Activated effector memory CD4-positive, alpha-beta T cell treated with Interleukin-2 at 50 U/mL for 16 hours (primary cell): ENCODE measurements at places on chromosomes 1 and 21.

GRCh38 chr1:34113887-34114286 is 51.1 kb downstream of the CSMD2 start:
- no peak for DNase-seq

DNA sequence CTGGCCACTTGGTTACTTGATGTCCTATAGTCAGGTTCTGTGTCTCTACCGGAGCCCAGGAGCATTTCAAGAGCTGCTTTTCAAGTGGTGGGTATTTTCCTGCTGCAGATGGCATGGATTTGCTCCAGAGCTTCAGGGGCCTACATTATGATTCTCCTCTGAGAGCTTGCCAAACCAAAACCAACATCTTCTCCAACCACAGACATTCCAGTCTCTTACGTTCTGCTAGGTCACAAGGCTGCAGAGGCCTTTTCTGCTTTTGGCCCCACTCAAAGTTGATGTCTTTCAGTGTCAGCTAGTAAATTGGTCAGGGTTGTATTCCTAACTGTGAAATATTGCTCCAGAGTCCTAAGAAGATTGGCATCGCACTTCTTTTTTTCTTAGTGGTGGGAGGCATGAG is 14.7 kb upstream of the AQP10 start:
- no peak for DNase-seq

DNA sequence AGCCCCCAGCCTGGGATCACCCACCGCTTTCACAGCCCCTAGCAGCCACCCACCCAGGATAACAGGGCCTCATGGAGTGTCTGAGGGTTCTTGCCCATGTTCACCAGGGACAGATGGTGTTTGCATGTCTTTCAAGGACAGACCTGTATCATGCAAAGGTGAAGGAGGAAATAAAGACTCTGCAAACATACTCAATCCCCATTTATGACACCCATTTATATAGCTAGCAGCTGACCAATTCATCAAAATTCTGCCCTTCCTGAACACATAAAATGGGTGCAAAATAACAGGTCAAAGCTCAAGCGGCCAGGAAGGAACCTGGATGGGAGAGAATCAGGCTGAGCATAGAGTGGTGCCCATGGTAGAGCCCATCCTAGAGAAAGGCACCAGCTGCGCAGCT is 32.8 kb upstream of the LYPD8 start:
- DNase-seq: no peak

DNA sequence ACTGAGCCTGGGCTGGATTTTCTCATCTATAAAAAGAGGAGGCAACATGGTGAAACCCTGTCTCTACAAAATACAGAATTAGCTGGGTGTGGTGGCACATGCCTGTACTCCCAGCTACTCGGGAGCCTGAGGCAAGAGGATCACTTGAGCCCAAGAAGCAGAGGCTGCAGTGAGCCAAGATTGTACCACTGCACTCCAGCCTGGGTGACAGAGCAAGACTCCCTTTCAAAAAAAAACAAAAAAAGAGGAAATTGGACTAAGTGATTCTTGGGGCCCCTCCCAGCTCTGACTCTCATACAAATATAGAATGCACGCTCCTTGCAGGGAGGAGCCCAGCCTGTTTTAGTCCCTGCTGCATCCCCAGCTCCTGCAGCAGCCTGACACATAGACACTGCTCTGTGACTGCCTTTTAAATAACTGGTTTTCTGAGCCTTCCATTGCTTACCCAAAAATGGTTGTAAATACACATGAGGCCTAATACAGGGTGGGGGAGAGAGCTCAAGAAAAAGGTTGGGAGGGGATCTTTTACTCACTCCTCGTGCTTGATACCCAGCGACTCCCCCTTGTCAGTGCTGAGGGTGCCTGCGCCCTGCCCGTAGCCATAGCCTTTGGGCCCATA is 17.2 kb downstream of the CSRP1 start:
- DNase-seq: no peak

GRCh38 chr1:247337250-247337746 is 5.6 kb upstream of the ZNF496 start:
- no peak for DNase-seq

GRCh38 chr1:12501661-12502060 is 116.3 kb downstream of the DHRS3 start:
- no peak for DNase-seq

DNA sequence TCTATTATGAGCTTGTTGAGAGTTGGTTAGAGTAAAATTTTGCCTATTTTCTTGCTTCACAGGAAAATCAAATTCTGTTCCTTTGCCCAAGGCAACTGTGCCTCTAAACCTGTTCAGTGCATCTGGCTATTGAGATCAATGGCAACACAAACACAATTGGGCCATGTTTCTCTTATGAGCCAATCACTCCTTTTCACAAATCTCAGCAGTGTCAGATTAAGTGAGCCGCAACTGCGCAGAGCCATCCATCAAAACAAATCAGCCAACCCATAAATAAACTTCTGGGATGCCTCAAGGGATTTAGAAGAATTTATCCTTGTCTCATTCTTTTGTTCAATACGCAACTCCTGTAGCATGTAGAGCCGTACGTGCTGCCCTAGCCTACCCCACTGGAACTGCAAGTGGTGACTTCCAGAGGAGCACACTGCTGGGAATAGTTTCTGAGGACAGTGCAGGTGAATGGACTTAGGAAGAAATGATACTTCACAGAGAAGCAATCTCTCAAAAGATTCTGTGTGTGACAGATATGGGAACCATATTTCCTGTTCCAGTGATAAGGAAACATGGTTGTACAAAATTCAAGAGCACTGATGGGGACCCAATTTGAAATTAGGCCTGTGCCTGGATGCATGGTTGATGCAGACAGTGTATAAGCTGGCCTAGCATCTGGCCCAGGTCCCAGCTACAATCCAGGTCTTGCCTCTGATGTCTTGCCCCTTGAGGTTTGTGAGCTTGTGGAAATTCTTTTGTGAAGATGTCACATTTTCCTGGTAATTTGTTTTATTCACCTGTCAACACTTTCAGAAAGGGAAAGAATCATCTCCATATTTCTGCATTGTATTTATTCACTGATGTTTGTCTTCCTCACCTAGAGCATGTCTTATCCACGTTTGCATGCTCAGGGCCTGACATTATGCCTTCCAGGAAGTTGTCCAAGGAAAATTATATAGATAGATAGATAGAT is 166.2 kb downstream of the URB2 start:
- DNase-seq: no peak
